ENCODE measurements at places on chromosomes 6 and 20. TPM values are rescaled to one million over a fixed set of nuclear protein-coding genes. Genes with fewer than 3 reads are reported as not detected.
A peak's percentile ranks its signal among the peaks of the same experiment; 100 is the strongest.

- no peak for DNase-seq
Observed at GRCh38 chr6:147910281-147910680, 401.8 kb downstream of the SAMD5 start.

GRCh38 chr20:38498909-38499308 lies 26.3 kb downstream of the RALGAPB start:
- DNase-seq, result no peak

DNA sequence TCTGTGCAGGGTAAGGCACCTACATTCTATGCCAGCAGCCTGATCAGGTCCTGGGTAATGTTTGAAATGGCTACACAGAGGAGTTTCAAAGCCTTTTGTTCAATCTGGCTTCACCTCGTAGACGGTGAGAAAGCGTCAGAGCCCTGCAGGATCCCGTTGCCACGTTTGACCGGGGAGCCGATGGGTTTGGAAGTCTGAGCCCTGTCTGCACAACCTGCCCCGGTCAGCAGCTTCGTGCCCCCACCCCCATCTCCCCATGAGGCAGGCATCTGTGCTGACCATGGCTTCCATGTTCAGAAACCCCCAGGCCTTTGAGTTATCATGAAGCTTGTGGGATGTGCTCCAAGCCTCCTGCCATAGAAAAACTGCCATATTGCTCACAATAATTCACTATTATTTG lies 63.9 kb downstream of the PTPN1 start:
- no peak for DNase-seq

DNA sequence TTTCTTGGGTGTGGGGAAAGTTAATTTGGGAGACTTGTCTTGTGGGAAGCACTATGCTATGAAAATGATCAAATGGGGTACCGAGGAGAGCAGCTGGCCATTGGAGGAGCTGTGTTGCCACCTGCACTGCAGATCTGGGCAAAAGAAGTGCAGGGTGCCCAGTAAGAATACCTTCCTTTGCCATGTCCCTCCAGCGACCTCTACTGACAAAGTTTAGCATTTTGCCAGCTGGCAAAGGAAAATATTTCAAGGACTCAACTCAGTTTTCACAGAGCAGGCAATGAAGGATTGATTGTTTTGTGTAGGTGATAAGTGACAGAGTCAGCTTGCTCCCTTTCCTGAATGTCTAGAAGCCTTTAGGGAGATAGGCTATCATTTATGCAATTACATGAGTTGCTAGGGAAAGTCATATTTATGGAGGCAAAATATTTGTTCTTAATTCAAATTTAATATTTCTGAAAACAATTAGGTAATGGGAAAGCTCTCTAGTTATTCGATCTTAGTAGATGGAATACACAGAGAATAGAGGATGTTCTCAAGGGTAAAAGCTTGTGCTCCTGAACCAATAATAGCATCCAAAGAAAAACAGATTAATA lies 118.4 kb downstream of the FARS2 start:
- no peak for DNase-seq

DNA sequence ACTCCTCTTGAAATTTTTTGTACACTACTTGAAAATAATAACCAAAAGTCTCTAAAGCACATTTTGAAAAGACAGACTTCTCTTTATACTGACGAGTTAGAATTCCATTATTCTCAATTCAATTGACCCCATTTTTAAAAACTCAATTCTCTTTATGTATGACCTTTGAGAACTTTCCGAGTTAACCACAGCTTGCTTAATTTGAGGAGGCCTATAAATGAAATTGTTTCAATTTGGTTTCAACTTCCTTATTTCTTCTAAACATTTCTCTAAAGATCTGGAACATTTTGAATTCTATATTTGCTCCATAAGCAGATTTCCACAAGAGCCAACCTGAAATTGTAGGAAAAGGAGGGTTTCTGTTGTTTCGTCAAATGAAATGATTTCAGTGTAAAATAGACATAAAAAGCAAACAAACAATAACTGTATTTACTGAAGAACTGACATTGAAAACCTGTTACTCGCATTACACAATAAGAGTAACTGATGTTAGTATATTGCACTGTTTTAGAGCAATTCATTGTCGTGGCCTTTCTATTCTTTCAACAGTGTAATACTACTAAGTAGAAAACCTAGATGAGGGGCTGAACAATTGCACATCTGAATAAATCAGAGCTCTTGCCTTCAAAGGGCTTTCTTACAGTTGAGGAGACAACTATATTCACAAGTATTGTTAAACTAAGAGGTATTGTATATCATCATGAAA lies 223.6 kb downstream of the HIVEP2 start:
- no peak for DNase-seq

- DNase-seq, result no peak
Observed at GRCh38 chr20:18754030-18754652, 59.4 kb upstream of the SCP2D1 start.

- no peak for DNase-seq
Observed at GRCh38 chr6:63798378-63798777, 162.8 kb downstream of the PHF3 start.

DNA sequence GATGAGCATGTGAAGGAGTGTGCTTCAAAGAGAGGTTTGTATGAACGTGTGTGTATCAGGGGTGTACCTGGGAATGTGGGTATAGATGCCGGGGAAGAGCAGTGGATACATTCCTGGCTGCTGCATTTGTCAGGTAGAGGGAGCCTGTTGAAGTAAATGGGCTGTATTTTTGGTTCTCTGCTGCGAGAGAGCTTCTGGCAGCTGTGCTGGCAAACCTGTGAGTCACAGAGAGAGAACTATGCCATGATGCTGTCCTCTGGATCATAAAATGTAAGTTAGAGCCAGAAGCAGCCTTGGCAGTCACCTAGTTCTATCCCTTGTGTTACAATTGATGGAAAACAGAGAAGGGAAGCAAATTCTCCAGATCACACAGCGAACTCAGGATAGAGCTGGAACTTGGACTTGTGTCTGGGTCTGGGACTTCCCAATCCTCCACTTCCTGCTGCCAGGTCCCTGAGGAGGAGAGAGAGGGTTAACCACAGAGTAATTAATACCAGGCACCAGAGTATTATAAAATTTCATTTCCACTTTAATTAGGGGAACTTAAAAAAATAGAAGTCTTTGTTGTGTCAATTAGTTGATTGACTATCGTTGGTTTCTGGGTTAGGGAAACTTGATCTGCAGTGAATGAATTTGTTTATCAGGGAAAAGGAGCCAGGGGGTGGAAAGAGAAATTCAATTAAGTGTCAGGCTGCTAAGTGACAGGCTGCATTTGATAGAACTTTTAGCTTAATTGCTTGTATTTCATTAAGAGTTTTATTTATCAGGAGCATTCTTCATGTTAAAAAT lies 41.1 kb upstream of the GTSF1L start:
- peak; percentile 83 for DNase-seq

- DNase-seq, result no peak
Observed at GRCh38 chr6:40350747-40351217, 236.4 kb downstream of the LRFN2 start.

DNA sequence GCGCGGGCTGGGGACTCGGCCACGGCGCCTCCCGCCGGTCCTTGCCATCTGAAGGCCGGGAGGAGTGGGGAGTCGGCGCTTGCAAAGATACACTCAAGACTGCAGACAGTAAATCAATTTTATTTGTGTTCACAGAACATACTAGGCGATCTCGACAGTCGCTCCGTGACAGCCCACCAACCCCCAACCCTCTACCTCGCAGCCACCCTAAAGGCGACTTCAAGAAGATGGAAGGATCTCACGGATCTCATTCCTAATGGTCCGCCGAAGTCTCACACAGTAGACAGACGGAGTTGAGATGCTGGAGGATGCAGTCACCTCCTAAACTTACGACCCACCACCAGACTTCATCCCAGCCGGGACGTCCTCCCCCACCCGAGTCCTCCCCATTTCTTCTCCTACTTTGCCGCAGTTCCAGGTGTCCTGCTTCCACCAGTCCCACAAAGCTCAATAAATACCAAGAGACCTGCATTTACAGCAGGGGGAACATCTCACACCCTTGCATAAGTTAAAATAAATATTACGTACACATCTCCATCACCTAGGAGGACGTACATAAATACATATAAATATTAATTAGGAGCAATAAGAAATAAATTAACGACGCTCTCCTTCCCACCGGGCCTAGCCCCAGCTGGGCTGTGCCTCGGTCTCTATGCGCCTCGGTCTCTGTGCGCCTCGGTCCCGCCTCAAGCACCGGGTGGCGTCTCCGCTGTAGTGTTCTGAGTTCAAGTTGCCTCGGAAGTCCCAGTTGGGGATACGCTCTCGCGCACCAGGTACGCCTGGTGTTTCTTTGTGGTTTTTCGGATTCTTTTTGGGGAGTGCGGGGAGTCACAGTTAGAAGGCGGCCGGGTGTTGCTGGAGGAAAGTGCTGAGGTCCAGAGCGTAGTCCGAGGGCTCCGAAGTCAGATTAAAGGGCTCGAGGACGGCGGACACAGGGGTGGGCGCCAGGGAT lies 889 bp upstream of the FLOT1 start:
- no peak for DNase-seq

DNA sequence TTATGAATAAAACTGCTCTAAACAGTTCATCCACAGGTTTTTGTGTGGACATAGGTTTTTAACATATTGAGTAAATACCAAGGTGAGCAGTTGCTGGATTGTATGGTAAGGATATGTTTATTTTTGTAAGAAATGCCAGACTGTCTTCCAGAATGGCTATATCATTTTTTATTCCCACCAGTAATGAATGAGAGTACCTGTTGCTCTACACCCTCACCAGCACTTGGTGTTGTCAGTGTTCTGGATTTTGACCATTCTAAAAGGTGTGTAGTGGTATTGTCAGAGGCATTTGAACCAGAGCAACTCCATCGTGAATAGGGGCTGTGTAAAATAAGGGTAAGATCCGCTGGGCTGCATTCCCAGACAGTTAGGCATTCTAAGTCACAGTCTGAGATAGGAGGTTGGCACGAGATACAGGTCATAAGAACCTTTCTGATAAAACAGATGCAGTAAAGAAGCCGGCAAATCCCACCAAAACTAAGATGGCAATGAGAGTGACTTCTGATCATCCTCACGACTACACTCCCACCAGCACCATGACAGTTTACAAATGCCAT lies 12.9 kb upstream of the NT5E start:
- DNase-seq, result no peak

GRCh38 chr6:159874435-159874834 lies 16.4 kb upstream of the MAS1 start:
- DNase-seq, result peak; percentile 77

GRCh38 chr6:158040804-158041347 lies 59.2 kb downstream of the SYNJ2 start:
- DNase-seq, result no peak

- no peak for DNase-seq
Observed at GRCh38 chr6:132571774-132572173, 1.7 kb downstream of the TAAR6 start.

Gene SLC17A3
- 0.86 TPM for total RNA-seq

Gene TFAP2C
- 1.6 TPM for total RNA-seq

Gene TINAG
- total RNA-seq, result not detected

Gene SNAI1
- 0.12 TPM for total RNA-seq

Gene RAMACL
- 0.13 TPM for total RNA-seq

Gene SLC44A4
- not detected for total RNA-seq
